ENCODE measurements at places on chromosomes 7 and 10.

GRCh38 chr10:120689777-120690529 is 161.2 kb upstream of the WDR11 start:
- no peak for DNase-seq

GRCh38 chr10:34792881-34793280 is 22.2 kb downstream of the PARD3 start:
- no peak for DNase-seq

GRCh38 chr10:44326474-44327030 is 58.3 kb downstream of the CXCL12 start:
- DNase-seq, result no peak

DNA sequence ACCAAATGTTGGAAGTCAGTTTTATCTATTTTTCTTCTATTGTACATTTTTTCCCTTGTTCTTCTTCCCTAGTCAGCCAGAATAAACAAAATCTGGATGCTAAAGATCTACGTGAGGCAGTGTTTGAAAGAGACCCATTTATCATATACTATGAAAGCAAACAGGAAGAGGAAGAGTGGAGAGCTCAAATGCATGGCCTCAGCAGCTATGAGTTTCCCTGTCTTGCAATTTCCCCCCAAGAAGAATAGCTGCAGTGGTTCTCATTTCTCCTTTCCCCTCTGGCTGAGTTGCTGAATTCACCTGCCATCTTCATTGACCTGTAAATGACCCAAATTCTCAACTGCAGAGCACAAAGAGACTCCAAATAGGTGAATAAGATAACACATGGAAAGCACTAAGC is 347.1 kb upstream of the NRP1 start:
- no peak for DNase-seq

- no peak for DNase-seq
Measured at GRCh38 chr7:87147500-87147899, 4.8 kb upstream of the DMTF1 start.

DNA sequence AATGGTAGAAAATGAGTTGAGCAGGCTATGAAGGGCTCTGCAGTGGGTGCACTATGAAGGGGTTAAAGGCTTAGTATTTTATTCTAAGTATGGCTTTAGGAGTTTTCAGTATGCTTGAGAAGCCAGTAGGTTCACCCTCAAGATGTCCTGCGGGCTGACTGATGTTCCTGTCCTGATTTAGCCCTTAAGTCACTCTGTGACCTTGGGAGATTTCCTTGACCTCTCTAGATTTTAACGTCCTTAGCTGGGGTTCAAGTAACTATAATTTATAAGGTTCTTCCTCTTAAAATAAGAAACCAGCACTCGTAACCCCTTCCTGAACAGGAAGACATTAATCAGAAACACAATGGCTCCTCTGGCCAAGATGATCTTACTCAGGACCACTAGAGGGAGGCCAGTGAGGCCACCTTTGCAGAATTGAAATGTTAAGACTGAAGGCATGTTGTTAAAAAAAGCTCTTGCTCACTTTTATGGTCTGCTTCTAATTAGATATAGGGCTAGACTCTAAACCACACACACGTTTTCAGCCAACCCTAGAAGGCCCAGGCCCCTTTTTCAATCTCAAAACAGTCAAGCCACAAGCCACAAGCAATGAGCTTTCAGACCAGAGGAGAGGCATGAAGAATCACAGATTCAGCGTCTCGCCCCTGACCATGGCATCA is 41.9 kb downstream of the CDK1 start:
- no peak for DNase-seq

- DNase-seq, result no peak
Measured at GRCh38 chr7:18550574-18550973, 55.0 kb downstream of the HDAC9 start.

DNA sequence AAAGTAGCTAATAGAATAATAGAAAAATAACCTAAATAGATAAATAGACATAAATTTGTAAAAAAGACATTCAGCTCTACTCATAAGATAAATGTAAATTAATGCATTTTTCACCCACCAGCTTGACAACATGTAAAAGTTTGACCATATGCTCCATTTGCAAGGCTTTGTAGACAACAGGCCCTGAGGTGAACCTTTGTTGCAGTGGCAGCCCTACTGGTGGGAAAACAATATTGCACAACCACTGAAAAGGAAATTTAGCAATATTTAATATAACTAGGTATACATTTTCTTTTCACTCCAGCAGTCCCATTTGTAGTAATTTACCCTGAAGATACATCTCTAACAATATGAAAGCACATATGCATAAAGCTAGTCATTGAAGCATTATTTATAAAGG is 39.0 kb upstream of the ADRA2A start:
- no peak for DNase-seq

GRCh38 chr10:99869581-99870122 is 87.2 kb downstream of the ABCC2 start:
- DNase-seq, result no peak

GRCh38 chr7:22301790-22302189 is 55.2 kb downstream of the RAPGEF5 start:
- no peak for DNase-seq

DNA sequence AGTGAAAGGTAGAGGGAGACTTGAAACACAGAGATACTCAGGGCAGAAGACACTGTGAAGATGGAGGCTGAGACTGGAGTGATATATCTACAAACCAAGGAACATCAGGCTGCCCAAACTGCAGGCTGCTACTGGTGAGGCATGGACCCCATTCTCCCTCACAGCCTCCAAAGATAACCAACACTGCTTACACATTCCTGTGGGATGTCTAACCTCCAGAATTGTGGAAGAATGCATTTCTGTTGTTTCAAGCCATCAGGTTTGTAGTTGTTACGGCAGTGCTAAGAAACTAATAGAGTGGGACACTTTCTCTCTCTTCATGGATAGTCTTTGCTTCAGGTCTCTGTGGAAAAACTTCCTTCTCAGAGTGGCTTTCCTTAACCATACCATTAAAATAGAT is 182.6 kb upstream of the TMEM106B start:
- DNase-seq, result no peak

DNA sequence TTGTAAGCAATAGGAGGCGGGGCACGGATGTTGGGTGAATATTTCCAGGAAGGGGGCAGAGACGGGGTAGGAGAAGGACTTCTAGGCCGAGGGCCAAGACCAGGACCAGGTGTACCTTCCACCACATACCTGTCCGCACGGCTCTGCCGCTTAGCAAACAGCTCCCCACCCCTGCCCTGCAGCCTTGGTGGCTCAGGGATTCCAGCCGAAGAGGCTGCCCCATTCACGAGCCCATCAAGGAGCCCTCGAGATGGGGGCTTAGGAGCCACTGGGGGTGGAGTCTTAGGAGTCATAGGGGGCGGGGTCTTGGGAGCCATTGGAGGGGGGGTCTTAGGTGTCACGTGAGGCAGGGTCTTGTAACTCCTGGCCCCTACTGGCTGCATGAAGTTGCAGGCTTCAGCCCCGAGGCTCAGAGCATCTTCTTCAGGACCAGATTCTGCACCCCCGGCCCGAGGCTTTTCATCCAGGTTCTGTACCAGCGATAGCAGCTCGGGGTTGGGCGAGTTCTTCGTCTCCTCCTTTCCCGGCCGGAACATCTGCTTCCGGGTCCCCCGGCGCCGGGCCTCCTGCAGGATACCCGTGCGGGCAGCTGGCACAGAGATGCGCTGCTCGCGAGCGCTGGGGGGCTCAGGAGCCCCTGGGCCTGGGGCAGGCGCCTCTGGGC is 6.1 kb upstream of the MYOZ1 start:
- no peak for DNase-seq

DNA sequence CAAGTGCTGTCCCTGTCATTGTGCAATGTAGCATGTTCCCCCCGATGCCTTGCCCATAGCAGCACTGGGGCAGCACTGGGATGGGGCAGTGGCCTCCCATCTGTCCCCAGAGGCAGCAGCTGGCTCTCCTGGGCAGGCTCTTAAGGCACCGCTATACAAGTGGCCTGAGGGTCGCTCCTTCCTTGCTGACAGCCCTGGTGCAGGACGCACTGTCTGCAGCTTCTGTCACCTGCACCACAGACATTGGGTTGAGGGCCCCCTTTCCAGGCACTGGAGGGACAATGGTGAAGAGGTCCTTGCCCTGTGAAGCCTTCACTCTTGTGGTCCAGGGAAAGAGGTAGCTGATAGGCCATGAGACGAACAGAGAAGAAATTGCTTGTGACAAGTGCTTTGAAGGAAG is 10.6 kb downstream of the CPSF4 start:
- DNase-seq, result no peak

GRCh38 chr7:153657182-153657800 is 394.9 kb upstream of the DPP6 start:
- DNase-seq, result no peak

DNA sequence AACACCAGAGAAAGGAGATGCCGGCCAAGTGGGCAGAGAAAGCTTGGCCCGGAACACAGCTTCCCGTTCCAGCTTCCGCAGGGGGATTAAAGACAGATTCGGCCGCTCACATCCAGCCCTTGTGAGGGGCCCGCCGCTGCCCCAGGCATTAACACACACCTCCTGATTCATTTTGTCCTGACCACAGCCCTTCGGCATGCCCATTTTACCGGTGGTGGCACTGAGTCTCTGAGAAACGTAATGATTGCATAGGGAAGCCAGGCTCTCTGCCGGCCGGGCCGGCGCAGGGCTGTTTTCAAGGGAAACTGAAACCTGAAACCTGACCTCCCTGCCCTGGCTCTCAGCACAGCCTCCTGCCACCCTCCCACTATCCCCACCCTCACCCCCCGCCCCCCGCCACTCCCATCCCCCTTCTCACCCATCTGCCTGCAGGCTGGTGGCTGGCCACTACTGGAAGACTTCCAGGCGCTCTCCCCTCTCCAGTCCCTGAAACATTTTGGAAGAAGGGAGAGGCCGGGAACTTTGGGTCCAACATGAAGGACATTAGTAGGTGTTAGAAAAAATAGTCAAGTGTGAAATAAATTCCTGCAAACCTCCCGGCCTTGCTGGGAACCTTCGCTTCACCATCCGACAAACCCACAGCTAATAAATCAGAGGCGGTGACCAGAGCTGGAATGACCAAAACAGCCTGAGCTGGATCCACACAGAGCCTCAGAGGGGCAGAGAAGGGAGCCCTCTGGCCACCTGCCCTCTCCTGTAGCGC is 83.5 kb upstream of the CUX1 start:
- no peak for DNase-seq

DNA sequence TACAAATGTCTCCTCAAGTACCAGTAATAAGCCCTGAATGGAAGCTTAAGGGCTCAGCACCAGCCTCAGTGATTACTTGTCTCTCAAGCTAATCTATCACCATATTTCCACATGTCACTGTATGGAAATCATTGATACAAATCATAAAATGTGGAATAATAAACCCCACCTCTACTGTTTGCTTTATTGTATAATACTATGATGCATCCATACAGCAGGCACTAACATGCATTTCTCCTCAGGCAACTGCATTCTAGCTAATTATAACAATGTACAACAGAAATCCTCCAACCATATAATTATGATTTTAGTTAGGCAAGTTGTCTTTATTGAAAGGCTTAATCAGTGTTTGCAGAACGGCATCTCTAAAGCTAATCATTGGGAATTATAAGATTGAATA is 26.2 kb downstream of the CRPPA start:
- DNase-seq, result no peak

- no peak for DNase-seq
Measured at GRCh38 chr7:65809982-65810288, 62.9 kb upstream of the VKORC1L1 start.

- no peak for DNase-seq
Measured at GRCh38 chr10:1977461-1977860, 240.1 kb upstream of the ADARB2 start.

GRCh38 chr10:104928734-104929133 is 287.6 kb downstream of the SORCS3 start:
- DNase-seq, result no peak

GRCh38 chr7:131848033-131848432 is 291.6 kb upstream of the PODXL start:
- DNase-seq, result no peak

GRCh38 chr7:130309986-130310385 is 17.0 kb downstream of the CPA4 start:
- DNase-seq, result no peak

DNA sequence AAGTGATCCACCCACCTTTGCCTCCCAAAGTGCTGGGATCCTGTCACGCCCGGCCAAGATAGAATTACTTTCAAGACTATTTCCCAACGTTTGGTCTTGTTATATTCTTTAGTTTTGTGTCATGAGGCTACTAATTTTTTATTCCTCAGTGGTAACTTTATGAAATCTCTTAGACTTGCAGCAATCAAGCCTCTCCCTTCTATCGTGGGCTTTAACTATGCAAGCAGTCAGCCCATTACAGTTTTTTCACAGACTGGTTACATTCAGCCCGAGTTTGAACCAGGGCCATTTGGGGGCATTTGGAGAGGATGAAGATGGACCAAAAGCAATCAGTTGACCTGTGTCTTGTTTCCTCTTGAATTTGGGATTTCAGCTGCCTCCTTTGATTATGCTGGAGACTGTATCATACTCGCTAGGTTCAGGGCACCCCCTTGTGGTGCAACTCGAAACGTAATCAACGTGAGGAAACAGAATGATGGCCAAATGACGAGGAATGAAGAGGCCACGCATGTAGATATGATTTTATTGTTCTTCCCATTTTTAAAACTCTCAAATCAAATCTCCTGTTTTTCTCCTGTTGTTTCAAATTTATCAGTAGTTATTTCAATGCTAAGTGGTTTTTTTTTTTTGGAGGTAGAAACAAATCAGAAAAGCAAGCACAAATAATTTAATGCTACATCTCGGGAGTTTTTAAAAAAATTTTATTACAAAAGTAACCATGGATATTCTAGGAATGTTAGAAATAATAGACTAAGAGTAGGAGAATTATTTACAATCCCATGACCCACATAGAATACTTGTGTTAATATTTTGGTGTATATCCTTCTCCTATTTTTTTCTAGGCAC is 151.6 kb downstream of the KIAA1217 start:
- no peak for DNase-seq

- DNase-seq, result no peak
Measured at GRCh38 chr7:55055479-55055878, 36.7 kb downstream of the EGFR start.

- DNase-seq, result no peak
Measured at GRCh38 chr10:28545967-28546644, 13.2 kb downstream of the WAC start.

GRCh38 chr10:69819716-69820506 is 18.2 kb downstream of the COL13A1 start:
- no peak for DNase-seq

DNA sequence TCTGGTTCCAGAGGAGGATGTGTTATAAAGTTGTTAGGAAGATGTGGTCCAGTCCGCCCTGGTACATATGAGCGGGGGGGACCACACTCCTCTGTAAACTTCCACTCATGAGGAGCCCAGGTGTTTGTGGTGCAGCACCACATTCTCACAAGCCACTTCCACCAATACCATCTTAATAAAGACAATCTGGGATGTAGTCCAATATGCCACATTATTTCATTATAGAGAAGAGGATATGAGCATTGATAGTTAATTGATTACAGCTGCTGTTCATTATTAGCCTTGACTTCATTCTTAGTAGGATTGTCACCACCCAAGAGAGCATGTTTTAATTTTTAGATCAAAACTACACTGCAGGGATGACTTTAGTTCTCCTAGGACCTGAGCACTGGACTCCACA is 40.5 kb downstream of the ERCC6 start:
- DNase-seq, result no peak

GRCh38 chr7:45435846-45436245 is 138.3 kb upstream of the ADCY1 start:
- no peak for DNase-seq

- no peak for DNase-seq
Measured at GRCh38 chr10:62655337-62655994, 149.1 kb upstream of the ADO start.
